ENCODE measurements at places on chromosomes 3 and 15. TPM values are rescaled to one million over a fixed set of nuclear protein-coding genes. Genes with fewer than 3 reads are reported as not detected.

The ZPLD1 gene
- 0.27 TPM for total RNA-seq

The NPAP1 gene
- 0.41 TPM for total RNA-seq

The FAM43A gene
- total RNA-seq = 11.1 TPM

The EXD1 gene
- total RNA-seq = not detected

The IFT80 gene
- total RNA-seq = 16.5 TPM

The TNIK gene
- 21.3 TPM for total RNA-seq

The CCDC13 gene
- 1.3 TPM for total RNA-seq

The SNTN gene
- not detected for total RNA-seq

The TLR9 gene
- total RNA-seq = not detected

The GALNT15 gene
- 211 TPM for total RNA-seq

The STRA6 gene
- 0.71 TPM for total RNA-seq

DNA sequence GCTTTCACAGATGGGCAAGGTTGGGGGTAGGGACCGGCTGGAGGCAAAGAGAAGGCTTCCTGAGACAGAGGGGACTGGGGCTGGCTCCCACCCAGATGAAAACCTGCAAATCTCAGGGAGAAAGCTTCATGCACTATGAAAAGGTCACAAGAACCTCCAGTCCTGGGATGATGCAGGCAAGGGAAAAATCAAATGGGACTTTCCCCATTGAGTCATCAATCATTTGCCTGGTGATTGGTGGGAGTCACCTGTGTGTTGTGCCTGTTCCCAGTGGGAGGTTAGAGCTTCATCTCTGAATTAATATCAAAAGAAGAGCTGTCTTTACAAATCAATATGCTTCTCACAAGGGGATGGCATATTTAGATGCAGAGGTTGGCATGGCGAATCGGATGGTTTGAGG is 49.9 kb downstream of the CACNA1D start:
- DNase-seq = no peak

DNA sequence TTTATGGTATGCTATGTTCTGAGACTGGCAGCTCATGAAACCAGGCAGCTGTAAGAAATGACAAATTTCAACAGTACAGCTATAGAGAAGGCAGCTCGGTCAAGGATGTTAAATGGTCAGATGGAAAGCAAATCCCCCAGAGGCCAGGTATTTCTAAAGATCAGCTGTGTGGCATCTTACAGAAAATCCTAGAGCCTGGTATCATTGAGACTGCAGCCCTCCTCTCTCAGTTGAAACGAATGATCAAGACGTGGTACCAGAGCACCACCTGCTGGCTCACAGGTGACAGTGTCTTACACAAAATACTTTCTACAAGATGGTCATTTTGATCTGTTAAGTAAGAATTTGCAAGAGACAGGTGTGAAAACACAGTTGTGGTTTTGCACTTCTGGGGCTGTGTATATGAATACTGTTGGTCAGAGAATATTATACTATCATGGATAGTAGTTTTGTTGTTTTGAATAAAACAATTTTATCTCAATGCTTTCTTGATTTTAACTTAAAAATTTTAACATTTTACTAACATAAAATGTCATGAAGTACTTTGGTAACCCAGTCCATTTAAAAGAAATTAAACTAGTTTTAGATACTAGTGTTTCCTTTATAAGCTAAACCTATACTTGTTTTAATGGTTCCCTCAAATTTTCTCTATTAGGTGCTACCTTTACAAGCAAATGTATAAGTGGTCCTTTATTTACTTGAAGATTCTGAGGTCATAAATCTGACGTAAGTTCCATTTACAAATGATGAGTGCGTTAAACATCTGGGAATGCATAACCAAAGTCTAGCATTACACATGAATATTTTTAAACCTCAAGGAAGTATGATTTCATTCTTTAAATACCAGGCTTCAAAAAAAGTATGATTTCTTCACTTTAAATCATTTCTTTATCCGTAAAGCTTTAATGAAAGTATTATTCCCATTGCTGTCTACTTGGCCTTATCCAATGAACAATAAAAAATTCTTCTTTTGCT is 121.8 kb downstream of the PDZRN3 start:
- DNase-seq = peak; percentile 84

GRCh38 chr3:187976365-187976900 is 177.5 kb upstream of the LPP start:
- no peak for DNase-seq

GRCh38 chr15:42457445-42458442 is 33.2 kb downstream of the ZNF106 start:
- DNase-seq = peak; percentile 91

- DNase-seq = no peak
Measured at GRCh38 chr3:52053307-52054304, 2.8 kb downstream of the DUSP7 start.

GRCh38 chr3:181932039-181932438 is 220.3 kb downstream of the SOX2 start:
- no peak for DNase-seq

DNA sequence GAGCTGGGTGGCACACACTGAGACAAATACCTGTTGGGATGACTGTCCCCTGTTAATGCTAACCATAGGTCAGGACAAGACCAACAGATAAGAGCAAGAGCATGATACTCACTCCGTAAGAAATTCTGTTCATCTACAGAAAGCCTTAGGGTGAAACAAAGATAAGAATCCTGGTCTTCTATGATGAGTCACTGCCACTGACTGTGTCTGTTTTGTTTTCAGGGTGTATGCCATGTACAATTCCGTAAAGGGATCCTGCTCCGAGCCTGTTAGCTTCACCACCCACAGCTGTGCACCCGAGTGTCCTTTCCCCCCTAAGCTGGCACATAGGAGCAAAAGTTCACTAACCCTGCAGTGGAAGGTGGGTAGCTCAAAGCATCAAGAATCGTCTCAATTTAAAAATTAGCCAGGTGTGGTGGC is 141.1 kb downstream of the GHSR start:
- no peak for DNase-seq

GRCh38 chr3:40173227-40173721 is 136.2 kb upstream of the EIF1B start:
- no peak for DNase-seq

DNA sequence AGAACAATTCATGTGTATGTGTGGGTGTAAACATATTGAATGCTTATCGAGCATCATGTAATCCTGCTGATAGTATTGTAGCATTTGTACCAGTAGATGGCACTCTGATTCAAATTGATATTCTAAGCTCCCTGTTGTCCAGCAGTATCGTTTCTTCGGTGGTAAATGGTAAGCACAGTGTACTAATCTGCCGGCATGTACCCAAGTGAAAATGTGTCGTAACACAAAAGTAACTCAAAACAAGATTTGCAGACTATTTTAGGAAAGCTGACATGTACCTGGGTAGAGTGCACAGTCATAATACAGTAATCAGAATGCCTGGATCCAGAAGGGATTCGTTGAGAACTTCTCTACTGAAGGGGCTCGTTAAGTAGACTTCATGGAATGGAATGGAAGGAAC is 31.7 kb upstream of the MNS1 start:
- no peak for DNase-seq

DNA sequence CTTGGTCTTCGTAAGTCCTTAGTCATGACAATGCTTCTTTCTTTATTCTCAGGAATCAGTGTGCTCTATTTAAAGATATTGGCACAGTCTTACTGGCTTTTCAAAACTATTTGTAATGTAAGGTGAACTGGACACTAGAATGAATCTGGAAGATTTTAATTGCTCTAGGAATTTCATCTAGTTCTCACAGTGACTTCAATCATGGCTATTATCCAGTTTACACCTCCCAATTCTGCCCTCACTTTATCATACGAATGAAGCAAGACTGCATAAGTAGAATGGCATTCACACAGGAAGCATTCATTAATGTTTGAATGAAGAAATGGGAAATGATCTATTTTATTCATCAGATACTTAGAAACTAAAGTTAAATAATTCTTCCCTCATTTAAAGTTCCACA is 26.7 kb upstream of the DRD3 start:
- no peak for DNase-seq

DNA sequence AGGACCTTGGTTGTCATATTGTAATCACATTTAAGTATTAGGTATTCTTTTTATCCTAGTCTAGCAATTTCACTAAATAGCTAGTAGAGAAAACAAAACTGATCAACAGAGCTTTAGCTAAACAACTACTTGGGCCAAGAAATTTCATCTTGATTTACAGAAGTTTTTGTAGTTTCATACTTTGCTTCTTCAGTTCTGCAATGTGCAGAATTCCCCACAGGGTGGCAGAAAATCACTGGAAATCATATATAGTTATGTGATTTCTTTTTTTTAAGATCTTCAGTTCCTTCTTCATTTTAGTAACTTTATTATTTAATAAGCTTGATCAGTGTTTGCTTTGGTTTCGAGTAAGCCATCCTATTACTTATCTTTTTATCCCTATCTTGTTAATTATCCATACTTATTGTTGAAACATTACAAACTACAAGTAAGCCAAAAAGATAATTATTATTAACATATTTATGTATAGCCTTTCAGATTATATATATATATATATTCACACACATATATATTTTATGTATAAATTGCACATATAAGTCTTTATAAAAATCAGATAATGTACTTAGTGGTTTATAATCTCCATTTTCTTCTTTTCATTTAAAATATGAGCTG is 2.2 kb upstream of the BNIP2 start:
- DNase-seq = no peak

- DNase-seq = no peak
Measured at GRCh38 chr3:45868213-45868612, 18.1 kb upstream of the CCR9 start.

DNA sequence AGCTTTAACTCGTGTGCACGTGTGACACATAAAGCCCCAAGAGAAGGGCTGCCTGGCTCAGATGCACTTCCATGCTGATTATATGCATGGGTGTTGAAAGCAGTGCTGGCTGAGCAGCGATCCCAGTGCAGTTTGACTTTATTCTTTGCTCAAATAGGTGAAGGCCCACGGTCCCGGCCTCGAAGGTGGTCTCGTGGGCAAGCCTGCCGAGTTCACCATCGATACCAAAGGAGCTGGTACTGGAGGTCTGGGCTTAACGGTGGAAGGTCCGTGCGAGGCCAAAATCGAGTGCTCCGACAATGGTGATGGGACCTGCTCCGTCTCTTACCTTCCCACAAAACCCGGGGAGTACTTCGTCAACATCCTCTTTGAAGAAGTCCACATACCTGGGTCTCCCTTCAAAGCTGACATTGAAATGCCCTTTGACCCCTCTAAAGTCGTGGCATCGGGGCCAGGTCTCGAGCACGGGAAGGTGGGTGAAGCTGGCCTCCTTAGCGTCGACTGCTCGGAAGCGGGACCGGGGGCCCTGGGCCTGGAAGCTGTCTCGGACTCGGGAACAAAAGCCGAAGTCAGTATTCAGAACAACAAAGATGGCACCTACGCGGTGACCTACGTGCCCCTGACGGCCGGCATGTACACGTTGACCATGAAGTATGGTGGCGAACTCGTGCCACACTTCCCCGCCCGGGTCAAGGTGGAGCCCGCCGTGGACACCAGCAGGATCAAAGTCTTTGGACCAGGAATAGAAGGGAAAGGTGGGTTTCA is 87.7 kb downstream of the DNASE1L3 start:
- DNase-seq = no peak

DNA sequence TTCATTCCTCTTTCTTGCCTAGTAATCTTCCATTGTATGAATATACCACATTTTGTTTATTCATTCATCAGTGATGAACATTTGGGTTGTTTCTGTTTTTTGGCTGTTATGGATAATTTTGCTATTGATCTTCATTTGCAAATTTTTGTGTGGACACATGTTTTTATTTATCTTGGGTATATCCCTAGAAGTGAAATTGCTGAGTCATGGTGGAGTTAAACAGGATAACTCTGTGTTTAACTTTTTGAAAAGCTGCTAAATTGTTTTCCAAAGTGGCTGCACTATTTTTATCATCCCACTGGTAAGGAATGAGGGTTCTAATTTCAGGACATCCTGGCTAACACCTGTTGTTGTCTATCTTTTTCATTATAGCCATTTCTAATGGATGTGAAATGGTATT is 74.6 kb upstream of the ARL6 start:
- DNase-seq = no peak

DNA sequence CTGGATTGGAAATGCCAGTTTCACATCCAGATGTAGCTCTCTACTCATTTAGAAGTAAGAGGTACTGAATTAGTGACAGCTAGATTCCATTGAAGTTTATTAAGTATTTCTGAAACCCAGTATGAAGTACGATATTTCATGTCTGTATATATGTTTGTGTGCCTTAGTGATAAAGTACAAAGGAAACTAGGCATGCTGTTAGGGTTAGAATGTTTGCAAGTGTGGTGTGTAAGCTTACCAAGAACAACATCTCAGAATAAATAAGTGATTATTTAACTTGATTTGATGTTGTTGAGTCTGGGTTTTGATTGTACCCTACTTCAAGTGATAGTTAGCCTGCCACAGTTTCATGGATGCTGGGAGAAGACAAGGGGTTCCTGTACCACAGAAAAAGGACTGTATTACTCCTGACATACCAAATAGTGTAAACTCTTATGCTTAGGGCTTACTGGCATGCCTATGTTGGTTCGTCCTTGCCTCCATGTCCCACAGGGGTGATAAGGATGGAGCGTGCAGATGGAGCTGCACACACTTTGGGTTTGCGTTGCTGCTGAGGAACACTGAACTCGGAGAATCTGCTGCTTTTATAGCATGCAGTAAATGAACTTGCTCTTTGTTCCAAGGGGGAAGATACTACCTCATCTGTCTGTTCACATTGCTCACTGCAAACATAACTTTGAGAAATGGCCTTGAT is 43.6 kb downstream of the FNDC3B start:
- DNase-seq = no peak

GRCh38 chr3:123728014-123728413 is 143.2 kb upstream of the HACD2 start:
- no peak for DNase-seq

- no peak for DNase-seq
Measured at GRCh38 chr3:57787867-57788623, 31.9 kb downstream of the SLMAP start.

- DNase-seq = no peak
Measured at GRCh38 chr3:134149286-134149685, 101.4 kb downstream of the RYK start.

GRCh38 chr3:46870651-46871050 is 6.9 kb upstream of the PTH1R start:
- no peak for DNase-seq

DNA sequence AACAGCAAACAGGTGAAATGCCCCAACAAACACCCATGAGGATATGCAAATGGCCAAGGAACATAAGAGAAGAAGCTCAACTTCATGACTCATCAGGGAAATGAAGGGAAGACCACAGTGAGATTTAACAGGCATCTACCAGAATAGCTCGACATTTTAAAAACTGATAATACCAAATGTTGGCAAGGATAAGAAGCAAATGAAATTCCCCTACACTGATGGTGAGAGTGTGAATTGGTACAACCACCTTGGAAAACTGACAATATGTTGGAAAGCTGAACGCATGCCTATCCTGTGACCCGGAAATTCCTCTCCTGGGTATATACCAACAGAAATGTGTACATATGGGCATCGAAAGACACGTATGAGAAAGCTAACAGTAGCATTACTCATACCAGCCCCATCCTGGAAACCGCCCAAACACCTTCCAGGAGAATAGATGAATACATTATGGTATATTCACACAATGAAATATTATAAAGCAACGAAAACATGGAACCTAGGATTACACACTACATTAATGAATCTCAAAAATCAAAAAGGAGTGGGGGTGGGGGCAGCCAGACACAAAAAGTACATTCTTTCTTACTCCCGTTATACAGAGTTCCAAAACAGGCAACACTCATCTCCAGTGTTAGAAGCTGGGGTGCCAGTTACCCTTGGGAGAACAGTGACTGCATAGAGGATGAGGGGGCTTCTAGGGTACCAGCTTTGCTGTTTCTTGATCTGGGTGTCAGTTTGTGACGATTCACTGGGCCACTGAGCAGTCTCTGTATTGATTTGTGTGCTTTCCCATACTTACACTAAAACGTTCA is 16.9 kb downstream of the RFTN1 start:
- no peak for DNase-seq

- DNase-seq = no peak
Measured at GRCh38 chr3:118244761-118245160, 789.9 kb downstream of the IGSF11 start.
